ENCODE measurements at places on chromosomes 7 and 10.

- DNase-seq: no peak
These were observed 107.8 kb downstream of the SRI start for GRCh38 chr7:88111954-88112471.

DNA sequence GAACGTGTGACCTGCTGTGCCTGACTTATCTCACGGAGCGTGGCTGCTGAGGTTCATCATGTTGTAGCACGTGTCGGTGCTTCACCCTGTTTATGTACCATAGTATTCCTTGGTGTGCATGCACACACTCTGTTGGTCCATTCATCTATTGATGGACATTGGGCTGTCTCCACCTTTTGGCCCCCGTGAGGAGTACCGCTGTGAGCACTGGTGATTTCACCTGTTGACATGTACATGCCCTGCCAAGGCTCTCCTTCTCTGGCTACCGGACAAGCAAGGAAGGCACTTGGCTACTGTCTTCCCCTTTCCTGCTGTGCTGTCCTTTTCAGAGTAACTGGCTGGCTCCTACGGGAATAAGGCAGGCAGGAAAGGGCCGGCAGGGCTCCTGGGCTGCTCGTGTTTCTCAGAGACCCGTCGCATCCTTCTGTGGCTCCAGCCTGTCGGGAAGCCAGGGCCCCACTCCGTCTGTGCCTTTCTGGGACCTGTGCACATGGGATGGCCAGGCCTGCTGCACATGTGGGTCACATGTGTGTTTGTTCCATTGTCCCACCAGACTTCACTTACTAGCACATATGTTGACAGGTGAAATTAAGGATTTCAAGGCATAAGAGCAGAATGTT, 17.8 kb upstream of the TBRG4 start:
- DNase-seq: peak; percentile 60

DNA sequence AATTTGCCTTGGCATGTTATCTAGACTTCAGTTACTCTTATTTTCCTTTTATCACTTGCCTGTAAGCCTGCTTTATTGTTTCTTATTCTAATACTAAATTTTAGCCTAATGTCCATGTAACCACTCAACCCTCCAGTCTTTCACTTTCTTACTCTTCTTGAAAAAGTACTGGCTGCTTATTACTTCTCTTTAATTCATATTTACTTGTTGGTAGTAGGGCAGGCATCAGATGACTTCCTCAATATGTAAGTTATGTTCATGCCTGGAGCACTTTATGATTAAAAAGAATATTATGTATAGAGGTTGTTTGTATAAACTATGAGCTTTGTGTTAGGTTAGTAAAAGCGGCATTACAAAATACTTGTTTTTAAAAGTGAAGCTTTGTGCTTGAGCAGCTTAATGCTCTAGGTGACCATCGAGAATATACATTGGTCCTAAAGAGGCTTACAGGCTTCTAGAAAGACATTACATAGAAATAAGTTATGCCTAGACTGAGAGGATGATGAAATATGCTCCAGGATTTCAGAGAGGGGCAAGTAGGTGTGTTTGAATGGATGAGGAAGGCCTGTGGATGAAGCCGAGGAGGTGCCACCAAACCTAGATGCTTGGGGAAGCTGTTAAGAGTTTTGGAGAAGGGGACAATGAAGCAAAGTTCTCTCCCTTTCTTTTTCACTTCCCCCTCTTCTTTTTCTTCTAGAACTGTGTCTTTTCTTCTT, 207.1 kb upstream of the HDAC9 start:
- no peak for DNase-seq

- no peak for DNase-seq
These were observed 267.1 kb downstream of the REEP3 start for GRCh38 chr10:63788152-63788821.

- no peak for DNase-seq
These were observed 12.7 kb downstream of the XRCC2 start for GRCh38 chr7:152663148-152663740.

GRCh38 chr7:24409431-24410024, 125.5 kb downstream of the NPY start:
- no peak for DNase-seq

GRCh38 chr7:81140252-81140651, 221.4 kb upstream of the SEMA3C start:
- no peak for DNase-seq

DNA sequence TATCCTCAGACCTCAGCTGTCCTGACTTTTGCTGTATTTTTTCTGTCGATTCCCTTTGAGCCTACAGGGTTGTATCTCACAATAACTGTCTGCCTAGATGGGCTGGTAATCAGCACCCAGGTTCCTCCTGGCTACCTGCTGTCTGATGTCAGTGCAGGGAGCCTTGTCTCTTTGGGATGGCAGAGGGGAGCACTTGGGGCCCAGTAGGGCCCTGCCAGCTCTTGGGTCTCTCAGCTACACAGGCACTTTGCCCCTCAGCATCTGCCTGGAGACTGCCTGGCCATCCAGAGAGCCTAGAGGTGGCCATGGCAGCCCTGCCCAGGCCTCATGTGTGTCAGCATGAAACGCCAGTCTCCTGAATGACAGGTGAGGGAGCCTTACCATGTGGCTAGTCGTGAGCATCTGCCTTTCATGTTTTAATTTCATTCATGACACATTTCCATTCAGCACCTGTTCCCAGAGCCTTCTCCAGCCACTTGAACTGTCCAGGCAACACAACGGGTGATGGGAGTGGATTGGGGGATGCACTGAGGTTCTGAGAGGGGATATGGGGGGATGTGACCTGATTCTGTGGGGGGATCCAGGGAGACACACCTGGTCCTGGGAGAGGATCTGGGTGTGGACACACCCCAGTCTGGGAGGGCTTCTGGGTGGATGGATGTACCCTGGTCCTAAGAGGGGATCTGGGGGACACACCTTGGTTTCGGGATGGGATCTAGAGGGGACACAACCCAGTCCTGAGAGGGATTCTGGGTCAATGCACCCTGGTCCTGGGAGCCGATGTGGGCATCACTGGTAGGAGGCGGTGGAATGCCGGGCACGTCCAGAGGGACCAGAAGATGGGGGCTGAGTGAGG, 21.9 kb downstream of the ADCY1 start:
- DNase-seq: no peak

DNA sequence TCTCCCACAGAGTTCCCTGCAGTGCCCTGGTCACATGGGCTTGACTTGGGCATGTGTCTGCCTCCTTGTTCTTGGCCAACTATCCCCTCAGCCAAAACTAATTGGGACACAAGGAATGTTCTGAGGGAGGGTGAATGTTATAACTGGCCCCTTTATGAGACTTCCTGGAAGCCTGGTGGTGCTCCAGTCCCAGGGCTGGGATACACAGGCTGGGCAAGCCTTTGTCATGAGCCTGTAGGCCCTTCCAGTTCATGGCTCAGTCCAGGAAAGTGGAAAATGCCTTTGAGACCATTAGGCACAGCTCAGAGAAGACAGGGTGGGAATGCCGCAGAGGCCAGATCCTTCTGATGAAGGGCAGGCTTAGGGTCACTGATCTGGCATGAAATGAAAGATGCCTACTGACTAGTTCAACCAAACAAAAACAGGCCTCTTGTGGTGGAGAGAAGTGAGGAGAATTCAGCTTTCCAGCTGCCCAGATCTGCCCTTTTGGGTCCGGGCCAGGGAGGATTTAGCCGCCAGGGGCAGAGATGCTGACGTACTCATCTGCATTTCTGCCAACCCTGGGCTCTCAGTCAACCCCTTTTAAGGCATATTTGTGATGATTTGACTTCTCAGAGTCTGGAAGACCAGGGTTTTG, 961.5 kb downstream of the KCNMA1 start:
- DNase-seq: no peak

- DNase-seq: no peak
These were observed 1249.9 kb upstream of the AUTS2 start for GRCh38 chr7:68348401-68348800.

- DNase-seq: no peak
These were observed 96.6 kb downstream of the PTPRE start for GRCh38 chr10:128003521-128003920.

DNA sequence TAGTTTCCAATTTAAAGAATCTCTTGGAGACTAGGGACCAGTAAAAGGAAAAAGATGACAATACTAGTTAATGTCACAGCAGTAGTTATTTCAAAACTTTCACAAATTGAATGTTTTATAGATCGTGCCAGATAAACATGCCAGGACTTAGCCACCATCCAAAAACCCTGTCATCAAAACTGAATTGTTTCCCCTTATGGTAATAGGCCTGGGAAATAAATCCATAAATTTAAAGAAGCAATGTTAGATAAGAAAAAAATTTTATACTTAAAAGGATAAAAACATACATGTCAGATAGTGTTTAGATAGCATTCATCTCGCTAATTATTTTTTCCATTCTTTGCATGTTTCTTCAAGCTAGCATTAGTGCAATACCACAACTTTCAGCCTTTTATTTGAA, 71.2 kb downstream of the SUGCT start:
- no peak for DNase-seq

DNA sequence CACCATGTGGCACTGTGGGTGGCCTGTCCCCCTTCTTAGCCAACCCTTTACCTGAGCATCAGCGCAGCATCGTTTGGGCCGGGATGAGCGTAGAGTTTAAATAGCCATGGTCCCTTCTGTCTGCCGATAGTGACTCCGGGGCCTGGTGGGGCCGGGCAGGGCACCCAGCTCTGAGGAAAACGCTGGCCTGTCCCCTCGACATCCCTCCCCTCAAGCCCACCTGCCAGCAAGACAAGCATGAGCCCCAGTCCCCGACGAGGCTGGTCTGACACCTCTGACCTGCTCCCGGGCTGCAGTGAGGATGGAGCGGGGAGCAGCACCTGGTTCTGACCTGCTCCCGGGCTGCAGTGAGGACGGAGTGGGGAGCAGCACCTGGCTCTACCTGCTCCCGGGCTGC, 31.1 kb upstream of the CNPY1 start:
- DNase-seq: no peak

DNA sequence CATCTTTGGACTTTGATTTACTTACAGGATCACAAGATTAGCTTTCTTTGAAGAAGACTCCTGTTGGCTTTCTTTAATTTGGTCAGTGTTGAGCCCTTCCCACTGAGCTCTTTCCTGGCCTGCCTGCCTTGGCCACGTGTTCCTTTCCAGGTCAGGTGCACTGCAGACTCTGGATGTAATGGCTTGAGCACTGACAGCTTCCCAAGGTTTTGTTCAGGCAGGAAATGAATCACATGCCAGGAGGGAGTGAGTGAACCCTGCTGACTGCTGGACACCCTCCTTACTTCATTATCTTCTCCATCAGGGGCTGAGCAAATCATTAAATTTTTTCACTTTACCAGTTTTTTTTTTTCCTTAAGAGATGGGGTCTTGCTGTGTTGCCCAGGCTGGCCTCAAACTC, 29.8 kb downstream of the SNX10 start:
- no peak for DNase-seq

- no peak for DNase-seq
These were observed 109.0 kb upstream of the SHH start for GRCh38 chr7:155921086-155921803.

DNA sequence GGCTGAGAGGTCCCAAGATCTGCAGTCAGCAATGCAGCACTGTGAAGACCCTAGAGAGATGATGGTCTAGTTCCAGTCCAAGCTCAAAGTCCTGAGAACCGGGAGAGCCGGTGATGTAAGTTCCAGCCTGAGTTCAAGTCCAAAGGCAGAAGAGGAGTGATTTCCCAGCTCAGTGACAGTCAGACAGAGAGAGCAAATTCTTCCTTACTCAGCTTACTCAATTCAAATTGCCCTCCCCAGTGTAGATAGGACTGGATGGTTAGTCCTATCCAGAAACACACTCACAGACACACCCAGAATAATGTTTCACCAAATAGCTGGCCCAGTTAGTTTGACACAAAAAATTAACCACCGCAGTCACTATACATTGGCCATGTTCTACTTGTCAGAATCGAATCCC, 185.5 kb upstream of the MYO3A start:
- no peak for DNase-seq

GRCh38 chr10:112131996-112132395, 51.6 kb downstream of the GPAM start:
- DNase-seq: no peak

GRCh38 chr10:124343351-124344265, 75.1 kb downstream of the OAT start:
- no peak for DNase-seq

DNA sequence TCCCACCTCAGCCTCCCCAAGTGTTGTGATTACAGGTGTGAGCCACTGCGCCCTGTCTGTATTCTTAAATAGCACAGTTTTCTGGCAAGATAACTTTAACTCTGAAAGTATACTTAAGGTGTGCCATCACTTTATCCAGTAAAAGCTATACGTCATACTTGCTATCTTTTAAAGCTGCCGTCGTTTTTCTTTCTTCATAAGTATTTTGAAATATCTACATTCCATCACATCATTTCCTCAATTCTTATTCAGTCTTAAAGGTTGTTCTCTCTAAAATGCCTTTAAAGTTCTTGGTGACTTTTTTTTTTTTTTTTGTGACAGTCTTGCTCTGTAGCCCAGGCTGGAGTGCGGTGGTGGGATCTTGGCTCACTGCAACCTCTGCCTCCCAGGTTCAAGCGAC, 34.7 kb downstream of the PTPN12 start:
- no peak for DNase-seq

- DNase-seq: no peak
These were observed 58.4 kb downstream of the MAPK8 start for GRCh38 chr10:48364659-48365405.

- DNase-seq: no peak
These were observed 36.5 kb upstream of the SLC39A12 start for GRCh38 chr10:17915181-17915580.

All from glutamatergic neuron (in vitro differentiated cells).